ENCODE measurements at places on chromosomes 1 and 21. TPM values are rescaled to one million over a fixed set of nuclear protein-coding genes. Genes with fewer than 3 reads are reported as not detected.

OPTC gene
- total RNA-seq, result not detected

LHX8 gene
- total RNA-seq, result 0.79 TPM

MAP3K7CL gene
- 41.5 TPM for total RNA-seq

SPRR2G gene
- total RNA-seq, result not detected

TACSTD2 gene
- total RNA-seq, result not detected

SPRR3 gene
- total RNA-seq, result not detected

FAM78B gene
- 0.30 TPM for total RNA-seq

KRTAP7-1 gene
- not detected for total RNA-seq

HJV gene
- total RNA-seq, result not detected

GRCh38 chr1:85683292-85684025 lies 24.8 kb downstream of the ZNHIT6 start:
- DNase-seq, result no peak

DNA sequence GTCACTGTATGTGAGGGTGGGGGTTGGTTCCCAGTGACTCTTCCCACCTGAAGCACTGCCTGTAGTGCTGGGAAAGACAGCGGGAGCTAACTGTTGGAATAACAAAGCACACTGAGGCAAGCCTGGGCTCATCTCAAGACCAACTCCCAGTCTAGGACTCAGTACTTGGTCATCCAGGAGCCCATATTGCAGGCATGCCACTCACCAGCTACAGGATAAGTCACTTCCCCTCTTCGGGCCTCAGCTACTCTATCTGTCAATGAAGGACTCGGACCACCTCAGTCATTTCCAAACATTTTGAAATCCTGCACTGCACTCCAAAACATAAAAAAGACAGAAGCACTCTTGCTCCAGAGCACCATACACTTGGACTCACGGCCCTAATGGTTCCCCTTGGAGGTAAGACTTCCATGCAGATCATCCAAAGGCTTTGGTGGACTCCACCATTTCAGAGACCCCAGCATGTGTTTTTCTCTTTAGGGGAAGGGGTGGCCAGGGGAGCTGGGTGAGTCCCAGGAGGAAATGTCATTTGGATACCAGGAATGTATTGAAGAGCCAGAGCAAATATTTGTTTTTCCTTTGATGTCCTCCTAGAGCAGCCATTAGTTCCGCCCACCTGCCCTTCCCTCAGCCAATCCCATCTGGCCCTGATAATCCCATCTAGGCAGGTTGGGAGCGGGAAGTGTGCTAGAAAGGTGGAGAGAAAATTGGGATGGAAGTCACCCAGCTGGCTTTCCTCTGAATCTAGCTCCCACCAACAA lies 3.1 kb downstream of the NUAK2 start:
- no peak for DNase-seq

- DNase-seq, result no peak
Measured at GRCh38 chr1:160161965-160162705, 10.7 kb downstream of the ATP1A4 start.

GRCh38 chr1:214898718-214899117 lies 183.8 kb upstream of the KCNK2 start:
- DNase-seq, result no peak

- peak; percentile 62 for DNase-seq
Measured at GRCh38 chr1:43227143-43227764, 42.5 kb upstream of the TMEM125 start.

DNA sequence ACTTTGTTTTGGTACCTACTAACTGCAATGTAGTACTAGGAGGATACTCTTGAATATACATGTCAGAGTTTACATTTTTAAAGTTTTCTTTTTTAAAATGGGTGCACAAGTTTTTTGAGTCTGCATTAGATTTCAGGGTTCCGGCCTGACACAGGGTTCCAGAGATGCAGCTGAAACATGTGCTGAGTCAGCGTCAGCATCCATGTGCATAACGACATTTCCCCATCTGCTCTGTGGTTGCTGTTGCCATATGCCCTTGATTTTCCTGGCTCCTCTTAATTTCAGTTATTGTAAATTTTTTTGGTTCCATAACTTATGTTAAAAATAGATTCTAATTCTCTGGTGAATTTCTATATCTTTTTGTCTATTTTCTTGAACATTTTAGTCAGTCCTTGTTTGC lies 12.3 kb upstream of the METTL13 start:
- no peak for DNase-seq

GRCh38 chr1:12012560-12013316 lies 6.6 kb upstream of the MIIP start:
- no peak for DNase-seq

DNA sequence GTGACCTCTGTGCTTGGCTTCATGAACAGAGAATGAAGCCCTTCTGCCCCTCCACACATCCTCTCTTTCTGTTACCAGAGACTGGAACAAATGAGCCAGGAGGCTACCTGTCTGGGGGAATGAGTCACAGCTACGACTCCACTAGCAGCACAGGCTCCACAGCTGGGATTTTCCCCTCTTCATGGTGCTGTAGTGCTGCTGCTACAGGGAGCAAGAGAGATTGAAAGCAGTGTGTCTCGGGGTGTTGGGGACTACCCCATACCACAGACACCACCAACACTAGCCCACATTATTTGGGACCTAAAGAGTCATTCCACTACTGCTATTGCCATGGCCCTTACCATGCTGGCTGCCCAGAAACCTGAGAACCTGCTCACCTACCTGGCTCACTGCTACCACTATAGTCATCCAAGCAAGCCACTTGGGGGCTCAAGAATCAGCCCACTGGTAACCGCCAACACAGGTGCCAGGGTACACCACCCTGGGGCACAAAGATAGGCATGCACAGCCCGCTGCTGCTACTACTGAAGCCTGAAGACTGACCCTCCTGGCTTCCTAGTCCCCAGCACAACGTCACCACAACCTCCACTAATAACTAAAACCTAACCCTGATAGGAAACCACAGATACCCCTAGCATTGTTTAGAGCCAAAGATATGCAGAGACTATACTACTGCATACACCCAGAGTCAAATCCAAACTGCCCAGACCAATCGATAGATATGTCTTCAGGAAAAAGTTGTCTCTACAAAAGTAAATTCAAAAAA lies 17.7 kb downstream of the CD1E start:
- no peak for DNase-seq

DNA sequence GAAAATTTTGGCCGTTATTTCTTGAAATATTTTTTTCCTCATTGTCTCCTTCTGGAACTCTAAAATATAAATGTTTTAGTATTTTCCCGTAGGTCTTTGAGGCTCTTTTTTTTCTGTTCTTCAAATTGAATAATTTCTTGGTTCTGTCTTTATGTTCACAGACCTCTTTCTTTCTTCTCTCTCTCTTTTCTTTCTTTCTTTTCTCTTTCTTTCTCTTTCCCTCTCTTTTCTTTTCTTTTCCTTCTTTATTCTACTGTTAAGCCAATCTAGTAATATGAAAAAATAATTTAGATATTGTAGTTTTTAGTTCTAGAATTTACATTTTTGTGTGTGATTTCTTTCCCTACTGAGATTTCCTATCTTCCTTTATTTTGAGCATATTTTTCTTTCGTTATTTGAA lies 30.1 kb downstream of the CLIC4 start:
- DNase-seq, result no peak

DNA sequence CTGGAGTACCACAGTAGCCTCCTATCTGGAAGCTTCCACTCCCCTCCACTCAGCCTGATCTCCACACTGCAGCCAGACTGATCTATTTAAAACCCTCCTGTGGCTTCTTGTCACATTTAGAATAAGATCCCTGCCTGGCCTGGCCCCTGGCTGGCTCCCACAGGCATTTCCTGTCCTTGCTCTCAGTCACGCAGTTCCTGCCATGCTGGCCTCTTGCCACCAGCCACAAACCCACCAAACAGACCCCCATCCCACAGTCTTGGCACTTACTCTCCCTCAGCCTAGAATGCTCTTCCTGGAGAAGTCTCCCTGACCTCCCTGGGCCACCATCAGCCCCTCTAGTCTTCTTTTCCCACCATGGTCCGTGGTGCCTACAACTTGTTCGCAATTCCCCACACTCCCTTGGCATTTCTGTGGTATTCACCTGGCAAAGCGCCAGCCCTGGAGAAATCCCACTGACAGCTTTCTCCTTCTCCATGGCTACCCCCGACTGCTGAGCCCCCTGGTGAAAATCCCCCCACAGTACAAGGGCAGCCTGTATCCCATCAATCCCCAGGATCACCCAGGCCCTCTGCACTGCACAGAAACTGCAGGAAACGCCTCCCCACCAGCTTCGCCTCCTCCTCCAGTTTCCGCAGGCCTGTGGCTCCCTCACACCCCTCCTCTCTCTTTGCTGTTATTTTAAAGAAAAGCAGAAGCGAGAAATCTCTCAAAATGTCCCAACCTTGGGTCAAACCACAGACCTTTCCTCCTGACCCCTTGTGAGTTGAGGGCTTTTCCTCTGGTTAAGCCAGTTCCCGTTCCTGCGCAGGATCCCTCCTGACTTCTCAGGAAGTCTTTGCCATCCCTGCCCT lies 94.5 kb downstream of the SYT2 start:
- peak; percentile 75 for DNase-seq

- DNase-seq, result peak; percentile 69
Measured at GRCh38 chr1:227756172-227756959, 21.1 kb downstream of the SNAP47 start.

- no peak for DNase-seq
Measured at GRCh38 chr1:195962051-195962450, 646.2 kb downstream of the KCNT2 start.

DNA sequence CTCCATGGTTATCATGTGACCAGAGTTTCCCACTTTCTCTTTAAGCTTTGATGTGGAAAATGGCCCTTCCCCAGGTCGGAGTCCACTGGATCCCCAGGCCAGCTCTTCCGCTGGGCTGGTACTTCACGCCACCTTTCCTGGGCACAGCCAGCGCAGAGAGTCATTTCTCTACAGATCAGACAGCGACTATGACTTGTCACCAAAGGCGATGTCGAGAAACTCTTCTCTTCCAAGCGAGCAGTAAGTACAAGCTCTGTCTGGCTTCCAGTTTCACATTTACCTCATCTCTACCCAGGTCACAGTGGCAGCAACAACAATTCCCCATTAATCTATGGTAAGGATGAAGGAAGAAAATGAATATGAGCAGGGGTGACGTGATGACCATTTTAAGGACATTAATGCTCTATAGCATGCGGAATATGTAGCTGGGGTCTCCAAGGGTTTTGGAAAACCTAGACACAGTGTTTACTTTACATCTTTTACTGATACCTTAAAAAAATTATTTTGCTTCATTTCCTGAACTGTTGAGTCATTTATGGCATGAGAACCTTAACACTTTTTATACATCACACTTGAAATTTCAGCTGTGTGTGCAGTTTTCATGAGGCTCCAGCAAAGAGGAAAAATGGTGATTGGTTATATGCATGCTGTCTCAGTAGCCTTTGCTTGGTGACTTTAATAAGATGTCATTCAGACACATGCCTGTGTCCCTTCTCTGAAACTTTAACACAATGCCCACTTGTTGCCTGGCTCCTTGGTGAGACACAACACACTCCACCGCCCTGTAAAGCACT lies 286.3 kb upstream of the SGIP1 start:
- no peak for DNase-seq

GRCh38 chr1:160451859-160452232 lies 51.5 kb downstream of the VANGL2 start:
- DNase-seq, result no peak

- DNase-seq, result no peak
Measured at GRCh38 chr1:214505134-214505533, 46.3 kb downstream of the PTPN14 start.

- DNase-seq, result peak; percentile 50
Measured at GRCh38 chr1:237864338-237865244, 26.1 kb downstream of the ZP4 start.

GRCh38 chr1:4650481-4650880 lies 3.9 kb upstream of the AJAP1 start:
- DNase-seq, result peak; percentile 88

GRCh38 chr1:3807769-3808168 lies 11.5 kb upstream of the LRRC47 start:
- no peak for DNase-seq

DNA sequence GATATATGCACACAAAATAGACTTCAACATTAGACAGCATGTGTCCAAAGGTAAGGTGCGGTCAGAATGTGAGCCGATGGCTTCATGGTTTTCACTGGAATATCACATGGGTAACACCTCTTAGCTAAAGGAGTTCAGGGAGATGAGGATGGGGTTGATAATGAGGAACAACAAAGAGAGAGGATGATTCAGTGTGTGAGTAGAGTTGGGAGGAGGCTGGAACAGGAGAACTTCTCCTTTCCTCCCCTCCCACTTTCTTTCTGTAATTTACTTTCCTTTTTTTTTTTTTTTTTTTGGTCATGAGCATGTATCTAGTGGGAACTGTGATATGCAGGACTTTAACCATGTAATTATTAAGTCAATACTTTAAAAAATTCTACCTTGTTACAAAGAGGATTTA lies 99.4 kb downstream of the FASLG start:
- no peak for DNase-seq

DNA sequence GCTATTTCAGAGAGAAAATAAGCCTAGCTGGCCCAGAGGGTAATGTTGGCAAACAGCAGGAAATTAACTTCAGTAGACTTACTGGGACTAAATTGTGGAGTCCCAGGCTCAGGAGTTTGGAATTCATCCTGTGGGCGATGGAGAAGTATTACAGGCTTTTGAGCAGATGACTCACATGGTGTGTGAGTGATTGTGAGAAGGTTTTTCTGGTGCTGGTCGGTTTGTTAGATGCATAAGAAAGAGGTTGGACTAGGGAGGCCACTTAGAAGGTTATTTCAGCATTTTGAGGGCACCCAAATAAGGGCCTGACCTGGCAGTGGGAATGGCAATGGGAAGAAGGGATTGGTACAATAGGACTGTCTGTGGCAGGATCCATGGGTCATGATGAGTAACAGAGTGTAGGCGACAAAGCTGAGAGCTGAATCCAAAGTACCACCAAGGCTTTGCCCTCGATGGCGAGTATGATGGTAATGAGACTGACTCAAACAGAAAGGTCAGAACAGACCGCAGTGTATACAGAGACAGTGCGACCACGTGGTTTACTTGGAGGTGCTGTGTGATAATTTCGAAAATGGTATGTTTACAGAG lies 69.2 kb upstream of the KIF26B start:
- DNase-seq, result peak; percentile 88

DNA sequence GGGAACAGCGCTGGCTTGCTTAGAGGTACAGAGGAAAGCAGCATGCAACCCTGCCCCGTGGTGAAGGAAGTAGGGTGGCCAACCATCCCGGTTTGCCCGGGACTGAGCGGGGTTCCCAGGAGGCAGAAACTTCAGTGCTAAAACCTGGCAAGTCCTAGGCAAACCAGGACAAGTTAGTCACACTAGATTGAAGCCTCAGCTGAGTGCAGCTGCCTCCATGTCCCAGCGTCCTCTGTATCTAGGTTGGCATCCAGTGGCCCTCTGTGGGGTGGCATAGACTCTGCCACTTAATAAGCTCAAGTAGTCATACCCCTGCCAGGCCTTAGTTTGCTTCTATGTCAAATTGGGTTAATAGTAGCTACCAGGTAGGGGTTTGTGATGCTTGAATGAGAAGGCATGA lies 67.1 kb downstream of the ATP2B4 start:
- no peak for DNase-seq

DNA sequence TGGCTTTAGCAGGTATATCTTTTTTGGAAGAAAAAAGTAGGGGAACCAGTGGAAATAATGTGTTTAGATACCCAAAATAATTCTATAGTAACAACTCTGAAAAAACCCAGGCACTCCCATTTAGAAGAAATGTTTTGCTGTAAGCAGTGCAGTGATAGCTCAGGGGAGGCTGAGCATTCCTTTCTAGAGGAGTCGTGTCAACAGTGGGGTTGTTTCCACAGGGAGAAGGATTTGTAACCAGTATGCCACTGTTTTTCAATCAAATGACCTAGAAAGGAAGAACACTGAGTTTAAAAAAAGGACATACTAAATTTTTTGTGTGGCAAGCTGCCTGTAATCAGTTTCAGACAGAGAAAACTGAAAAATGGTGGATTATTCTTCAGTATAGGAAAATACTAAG lies 2.4 kb downstream of the PGD start:
- peak; percentile 7 for DNase-seq

- DNase-seq, result no peak
Measured at GRCh38 chr1:106536741-106537140, 519.7 kb upstream of the PRMT6 start.

All from MG63 (cell line).